Eye (tissue), 1 donor: ENCODE measurements at places on chromosomes 2 and 18.

GRCh38 chr2:232890536-232890895 lies 20.5 kb downstream of the SNORC start:
- no peak for DNase-seq

DNA sequence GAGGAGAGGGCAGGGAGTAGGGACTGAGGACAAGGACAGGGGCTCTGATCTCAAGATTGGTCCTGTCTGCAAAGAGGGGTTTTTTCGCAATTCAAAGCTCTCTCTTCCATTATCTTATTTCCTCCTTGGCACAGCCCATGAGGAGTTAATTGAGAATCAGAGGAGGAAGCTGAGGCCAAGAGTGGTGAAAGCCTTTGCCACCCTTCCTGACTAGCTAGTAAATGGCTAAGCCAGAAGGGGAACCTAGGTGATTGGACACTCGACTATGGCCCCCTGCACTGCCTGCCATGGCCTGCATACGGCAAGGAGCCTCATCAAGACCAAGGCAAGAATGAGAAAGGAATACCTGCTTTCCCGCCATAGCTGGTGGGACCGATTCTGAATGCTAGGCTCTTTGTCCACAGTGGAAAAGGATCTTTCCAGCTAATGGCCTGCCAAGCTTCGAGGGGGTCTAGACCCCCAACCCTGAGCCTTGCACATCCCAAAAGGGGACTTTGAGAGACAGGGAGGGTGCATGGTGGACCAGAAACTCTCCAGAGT lies 237.9 kb downstream of the HAUS1 start:
- no peak for DNase-seq

DNA sequence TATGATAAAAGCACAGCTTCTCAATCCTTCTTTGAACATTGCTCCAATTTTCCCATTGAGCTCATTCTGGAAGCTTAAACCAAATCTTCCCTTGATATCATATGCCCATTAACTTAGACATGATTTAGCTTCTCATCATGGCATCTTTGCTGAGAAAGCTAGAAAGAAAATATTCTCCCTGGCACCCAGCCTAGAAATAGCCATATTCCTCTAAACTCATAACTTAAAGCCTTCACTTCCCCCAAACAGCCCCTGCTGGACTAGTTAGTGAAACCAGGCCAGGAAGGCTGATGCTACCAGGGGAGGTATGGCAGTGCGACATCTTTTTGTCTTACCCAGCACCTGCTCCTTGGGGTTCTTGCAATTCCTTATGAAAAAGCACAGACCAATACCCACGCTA lies 4.3 kb downstream of the AAK1 start:
- no peak for DNase-seq

GRCh38 chr2:1010415-1010930 lies 59.8 kb downstream of the SNTG2 start:
- DNase-seq: peak; percentile 82

- no peak for DNase-seq
These were observed 25.7 kb downstream of the MAP4K3 start for GRCh38 chr2:39411181-39411944.

DNA sequence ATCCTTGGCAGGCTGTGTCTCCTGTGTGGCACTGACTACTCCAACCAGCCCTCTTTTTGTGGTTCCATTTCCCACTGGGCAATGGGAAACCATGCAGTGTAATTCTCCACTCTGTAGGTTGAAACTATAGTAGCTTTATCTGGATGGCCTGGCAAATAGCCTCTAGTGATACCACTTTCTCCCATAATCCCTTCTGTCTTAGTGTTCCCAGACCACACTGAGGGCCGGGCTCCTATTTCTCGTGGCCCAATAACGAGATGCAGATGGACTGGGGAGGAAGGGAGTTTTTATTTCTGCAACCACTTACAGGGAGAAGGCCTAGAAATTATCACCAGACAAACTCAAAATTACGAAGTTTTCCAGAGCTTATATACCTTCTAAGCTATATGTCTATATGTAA lies 24.7 kb downstream of the SKA1 start:
- peak; percentile 19 for DNase-seq

DNA sequence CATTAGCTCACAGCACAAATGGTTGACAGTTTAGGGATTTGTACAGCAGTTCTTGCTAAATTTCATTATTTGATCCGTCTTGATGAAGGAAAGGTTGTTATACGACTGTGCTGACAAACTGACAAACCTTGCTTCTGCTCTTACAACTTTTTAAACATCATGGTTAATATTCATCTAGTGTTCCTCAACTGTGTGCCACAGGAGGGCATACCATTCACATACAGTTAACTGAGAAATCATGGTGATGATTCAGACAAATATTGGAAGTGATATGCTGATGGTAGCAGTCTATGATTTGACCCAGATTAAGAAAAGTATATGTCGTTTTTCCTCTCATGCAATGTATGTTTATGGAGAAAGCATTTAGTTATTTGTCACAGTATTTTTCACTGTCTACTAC lies 129.8 kb upstream of the FSIP2 start:
- peak; percentile 22 for DNase-seq

- DNase-seq: no peak
These were observed 160.9 kb downstream of the DYSF start for GRCh38 chr2:71613953-71614925.

GRCh38 chr2:106956879-106957278 lies 70.9 kb upstream of the ST6GAL2 start:
- DNase-seq: peak; percentile 90
